Fibroblast of skin of scalp (primary cell): ENCODE measurements at places on chromosomes 2 and 18.

- no peak for DNase-seq
Measured at GRCh38 chr2:176664478-176664877, 395.2 kb downstream of the MTX2 start.

- DNase-seq: no peak
Measured at GRCh38 chr2:156592809-156593593, 156.8 kb downstream of the GPD2 start.

DNA sequence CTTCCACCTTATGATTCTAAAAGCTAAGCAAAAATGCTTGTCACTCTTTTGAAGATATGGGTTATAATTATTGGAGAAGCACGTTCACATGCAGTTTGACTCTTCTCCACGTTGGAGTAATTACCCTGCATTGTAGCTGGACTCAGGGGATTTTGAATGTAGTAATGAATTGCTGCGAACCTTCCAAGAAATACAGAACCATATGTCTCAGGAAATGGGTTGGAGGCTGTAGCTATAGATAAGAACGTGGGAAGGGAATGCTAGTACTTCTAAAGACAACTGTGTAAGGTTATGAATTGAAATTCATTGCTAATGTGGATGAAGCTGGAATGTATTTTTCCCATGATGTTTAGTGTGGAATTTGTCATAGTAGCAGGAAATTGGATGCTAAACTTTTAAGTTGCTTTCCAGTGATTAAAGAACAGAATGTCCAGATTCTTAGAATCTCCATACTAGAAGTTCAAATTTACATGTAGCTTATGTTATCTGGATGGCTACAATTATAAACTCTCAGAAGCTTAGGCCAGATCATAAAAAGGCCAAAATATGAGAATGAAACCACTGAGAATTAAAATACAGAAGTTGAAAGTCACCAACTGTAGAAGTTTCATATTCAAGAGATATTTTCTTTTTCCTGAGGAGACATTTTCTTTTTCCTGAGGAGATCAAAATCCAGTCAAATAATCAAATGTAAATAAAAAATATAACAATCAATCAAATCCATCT is 27.3 kb upstream of the SPOPL start:
- DNase-seq: peak; percentile 33

- no peak for DNase-seq
Measured at GRCh38 chr2:173547499-173547898, 192.8 kb downstream of the CDCA7 start.

- no peak for DNase-seq
Measured at GRCh38 chr18:51185075-51185474, 12.4 kb downstream of the MEX3C start.

GRCh38 chr2:79844011-79844410 is 331.2 kb downstream of the CTNNA2 start:
- DNase-seq: no peak

DNA sequence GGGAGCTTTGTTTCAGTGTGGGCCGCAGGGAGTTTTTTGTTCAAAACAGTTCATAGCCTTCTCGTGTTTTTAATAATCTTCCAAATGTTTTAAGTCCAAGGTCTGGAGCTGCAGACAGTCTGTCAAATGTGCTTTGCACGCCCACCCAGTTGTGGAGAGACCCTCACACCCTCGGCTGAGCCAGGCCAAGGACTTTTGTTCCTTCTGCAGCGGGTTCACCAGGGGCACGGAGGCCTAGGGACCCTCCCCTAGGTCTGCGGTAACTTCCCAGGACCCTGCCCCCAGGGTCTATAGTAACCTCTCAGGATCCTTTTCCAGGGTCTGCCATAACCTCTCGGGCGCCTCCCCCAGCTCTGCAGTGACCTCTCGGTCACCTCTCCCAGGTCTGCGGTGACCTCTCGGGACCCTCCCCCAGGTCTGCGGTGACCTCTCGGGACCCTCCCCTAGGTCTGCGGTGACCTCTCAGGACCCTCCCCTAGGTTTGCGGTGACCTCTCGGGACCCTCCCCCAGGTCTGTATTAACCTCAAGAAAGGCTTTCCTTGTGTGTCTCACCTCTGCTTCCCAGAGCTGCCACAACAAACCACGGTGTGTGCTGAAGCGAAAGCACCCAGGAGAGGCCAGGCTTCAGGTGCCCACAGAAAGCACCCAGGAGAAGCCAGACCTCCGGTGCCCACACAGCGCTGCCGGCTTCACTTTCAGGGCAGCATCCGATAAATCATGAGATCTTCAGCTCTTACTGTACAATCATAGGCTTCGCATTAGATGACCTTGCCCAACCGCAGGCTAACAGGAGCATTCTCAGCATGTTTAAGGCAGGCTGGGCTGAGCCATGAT is 301.9 kb upstream of the SALL3 start:
- no peak for DNase-seq

GRCh38 chr2:53508667-53509066 is 258.9 kb upstream of the CHAC2 start:
- DNase-seq: no peak

DNA sequence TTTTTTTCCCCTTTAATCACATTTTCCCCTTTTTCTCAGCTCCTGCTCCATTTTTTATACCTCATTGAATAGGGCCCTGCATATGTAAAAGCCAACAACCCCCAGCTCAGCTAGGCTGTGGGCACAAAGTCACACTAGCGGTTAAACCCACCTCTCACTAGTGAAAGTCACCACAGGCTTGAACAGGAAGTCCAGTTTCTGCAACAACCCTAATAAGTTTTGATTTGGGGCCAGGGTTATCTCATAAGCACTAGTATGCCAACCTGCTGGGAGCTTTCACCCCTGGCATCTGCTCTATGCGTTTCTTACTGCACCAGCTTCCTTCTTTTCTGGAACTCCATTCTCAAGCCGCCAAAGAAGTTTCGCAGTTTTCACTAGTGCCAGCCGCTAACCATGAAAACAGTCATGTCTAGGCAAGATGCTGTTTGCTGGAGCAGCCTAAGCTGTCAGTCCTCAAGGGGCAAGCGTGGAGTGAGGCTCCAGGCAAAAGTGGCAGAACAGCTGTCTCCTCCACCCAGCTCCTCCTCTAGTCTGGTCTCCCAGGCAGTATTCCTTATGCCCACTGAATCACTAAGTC is 197.0 kb upstream of the MEIS1 start:
- DNase-seq: no peak

DNA sequence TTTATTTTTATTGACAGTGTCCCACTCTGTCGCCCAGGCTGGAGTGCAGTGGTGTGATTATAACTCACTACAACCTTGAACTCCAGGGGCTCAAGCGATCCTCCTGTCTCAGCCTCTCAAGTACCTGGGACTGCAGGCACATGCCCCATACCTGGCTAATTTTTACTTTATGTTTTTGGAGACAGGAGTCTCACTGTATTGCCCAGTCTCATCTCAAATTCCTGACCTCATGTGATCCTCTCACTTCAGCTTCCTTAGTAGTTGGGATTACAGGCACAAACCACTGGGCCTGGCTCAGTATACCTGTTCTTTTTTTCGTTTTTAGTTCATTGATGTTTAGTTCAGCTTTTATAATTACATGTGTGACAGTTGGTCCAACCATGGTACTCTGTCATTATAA is 40.1 kb upstream of the SNORC start:
- no peak for DNase-seq

GRCh38 chr18:43514747-43515146 is 237.5 kb upstream of the SYT4 start:
- DNase-seq: no peak

- DNase-seq: peak; percentile 70
Measured at GRCh38 chr2:65299246-65299645, 71.6 kb downstream of the ACTR2 start.
